ENCODE measurements at places on chromosomes 7 and 10.
A peak's percentile ranks its signal among the peaks of the same experiment; 100 is the strongest.

DNA sequence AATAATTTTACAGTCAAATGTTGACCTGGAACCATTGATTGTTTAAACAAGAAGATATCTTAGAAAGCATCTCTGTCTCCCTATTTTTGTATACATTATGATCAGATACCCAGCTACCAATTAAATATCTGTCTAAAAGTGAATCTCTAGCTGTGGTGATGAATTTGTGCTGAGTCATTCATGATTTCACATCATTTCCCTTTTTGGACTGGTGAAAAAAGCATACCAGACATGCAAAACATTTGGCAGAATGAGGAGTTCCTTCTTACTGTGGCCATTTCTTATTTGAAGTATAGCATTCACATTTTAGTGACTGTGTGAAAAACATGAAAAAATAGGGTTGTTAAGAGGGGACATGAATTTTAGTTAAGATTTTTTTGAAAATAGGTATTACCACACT, 98.0 kb upstream of the GATA3 start:
- DNase-seq: peak; percentile 66

- DNase-seq: no peak
Measured at GRCh38 chr10:93342366-93342765, 139.8 kb downstream of the MYOF start.

- no peak for DNase-seq
Measured at GRCh38 chr10:131819241-131820072, 81.4 kb upstream of the PPP2R2D start.

DNA sequence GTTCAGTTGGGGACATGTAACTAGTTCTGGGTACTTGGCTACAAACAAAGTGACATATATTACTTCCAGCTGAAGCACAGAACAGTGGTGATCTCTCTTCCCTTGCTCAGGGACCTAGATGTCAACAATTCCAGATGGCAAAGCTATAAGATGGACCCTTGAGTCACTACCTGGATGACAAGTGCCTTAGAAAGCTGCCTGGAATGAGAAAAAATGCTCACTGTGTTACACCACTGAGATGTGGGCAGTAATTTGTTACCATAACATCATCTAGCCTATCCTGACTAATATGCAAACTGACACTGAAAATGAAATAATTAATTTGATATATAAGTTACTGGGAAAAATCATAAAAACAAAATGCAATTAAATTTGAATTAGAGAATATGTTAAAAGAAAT, 16.4 kb upstream of the CTTNBP2 start:
- no peak for DNase-seq

- DNase-seq: peak; percentile 66
Measured at GRCh38 chr10:75208181-75208580, 2.4 kb upstream of the VDAC2 start.

DNA sequence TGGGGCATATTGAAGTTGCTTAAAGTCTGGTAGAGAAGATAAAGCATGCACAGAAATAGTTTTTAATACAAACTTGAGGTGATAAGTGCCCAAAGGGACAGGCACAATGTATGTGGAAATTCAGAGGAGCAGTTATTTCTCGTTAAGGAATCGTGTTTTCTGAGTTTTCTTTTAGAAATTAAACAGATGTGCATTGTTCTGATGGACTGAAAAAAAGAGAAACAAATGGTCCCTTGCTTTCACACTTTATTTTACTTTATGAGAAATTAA, 45.6 kb downstream of the CNNM2 start:
- no peak for DNase-seq

DNA sequence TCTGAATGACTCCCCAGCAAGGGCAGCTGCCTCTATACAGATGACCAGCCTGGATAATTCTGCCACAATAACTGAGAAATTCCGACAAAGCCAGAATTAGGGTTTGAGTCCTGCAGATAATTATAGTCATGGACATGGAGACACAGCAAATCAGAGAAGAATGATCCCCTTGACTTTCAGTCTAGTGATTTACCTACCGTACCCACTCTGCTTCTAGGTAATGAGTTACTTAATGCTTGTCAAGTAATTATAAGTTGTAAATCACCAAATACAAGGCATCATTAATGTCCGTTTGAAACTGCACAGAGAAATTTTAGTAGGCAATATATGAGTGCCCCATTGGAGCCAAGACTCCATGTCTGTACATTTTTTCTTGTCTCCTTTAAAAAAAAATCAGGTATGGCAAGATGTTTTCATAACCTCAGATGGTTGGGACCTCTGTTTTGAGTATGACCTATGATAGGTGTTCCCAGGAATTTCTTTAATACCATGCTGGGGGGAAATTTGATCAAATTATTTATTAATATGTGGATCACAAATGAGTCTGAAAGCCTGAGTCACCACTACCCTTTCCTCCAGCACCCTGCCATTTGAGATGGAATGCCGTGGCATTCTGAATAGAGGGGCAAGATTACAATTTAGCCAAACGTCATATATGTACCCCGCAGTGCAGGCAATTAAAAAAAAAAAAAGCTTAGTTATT, 5.5 kb upstream of the ARID5B start:
- DNase-seq: no peak

- no peak for DNase-seq
Measured at GRCh38 chr7:148661471-148661870, 37.2 kb upstream of the CUL1 start.

DNA sequence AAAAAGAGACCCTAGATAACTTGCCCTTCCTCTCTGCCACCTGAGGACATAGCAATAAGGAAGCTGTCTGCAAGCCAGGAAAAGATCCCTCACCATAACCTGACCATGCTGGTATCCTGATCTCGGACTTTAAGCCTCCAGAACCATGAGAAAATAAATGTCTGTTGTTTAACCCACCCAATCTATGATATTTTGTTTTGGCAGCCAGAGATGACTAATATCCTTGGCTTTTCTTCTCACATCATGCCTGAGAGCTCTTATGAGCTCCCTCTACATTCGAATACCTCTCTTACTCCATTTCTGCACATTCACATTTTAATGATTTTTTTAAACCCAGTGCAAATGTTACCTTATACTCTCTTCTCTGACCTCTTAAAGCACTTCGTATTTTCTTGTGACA, 214.0 kb upstream of the CHRM2 start:
- DNase-seq: no peak

- DNase-seq: peak; percentile 100
Measured at GRCh38 chr10:99619851-99620710, at the start of gene SLC25A28. SLC25A28 (minus strand) TSS chr10:99620439; CDS start chr10:99620335, 104 bp downstream.

- DNase-seq: no peak
Measured at GRCh38 chr7:12737836-12738235, 50.4 kb downstream of the ARL4A start.

DNA sequence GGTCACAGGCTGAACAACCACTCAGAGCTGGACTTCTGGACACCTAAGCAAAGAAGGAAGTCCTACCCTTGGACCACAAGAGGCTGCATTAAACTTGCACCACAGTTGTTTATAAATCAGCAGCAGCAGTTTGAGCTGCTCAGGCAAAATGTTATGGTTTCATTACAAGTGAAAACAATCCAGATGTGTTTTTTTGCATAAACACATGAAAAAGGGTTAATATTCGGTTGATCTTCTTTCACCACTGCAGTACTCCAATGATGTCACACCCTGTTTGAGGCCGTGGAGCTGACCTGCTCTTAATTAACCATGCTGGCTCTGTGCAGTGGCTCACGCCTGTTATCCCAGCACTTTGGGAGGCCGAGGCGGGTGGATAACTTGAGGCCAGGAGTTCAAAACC, 490.8 kb upstream of the CELF2 start:
- DNase-seq: no peak

- no peak for DNase-seq
Measured at GRCh38 chr7:97116308-97116707, 1.2 kb upstream of the SDHAF3 start.

DNA sequence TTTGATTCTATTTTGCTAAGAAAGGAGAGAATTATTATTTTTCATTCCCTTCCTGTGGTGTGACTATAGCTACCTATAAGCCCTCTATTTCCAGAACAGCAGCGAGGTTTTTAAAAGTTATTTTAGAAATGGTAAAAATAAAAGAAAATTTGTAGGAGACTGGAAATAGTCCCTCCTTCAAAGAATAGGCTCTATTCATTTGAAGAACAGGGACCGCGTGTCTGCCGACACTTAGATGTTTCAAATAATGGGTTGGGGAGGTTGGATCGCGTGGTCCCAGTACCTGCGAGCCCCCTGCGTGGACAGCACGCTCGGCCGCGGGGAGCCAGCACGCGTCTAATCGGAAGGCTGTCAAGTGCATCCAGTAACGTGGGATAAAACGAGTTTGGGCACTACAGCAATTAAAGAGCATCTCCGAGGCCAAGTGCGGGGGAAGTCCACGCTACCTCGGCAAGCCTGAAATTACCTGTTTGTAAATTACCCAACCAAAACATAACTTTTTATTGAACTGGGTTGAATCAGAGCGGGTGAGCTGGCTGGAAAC, 1.0 kb downstream of the CACNA2D1 start:
- no peak for DNase-seq

DNA sequence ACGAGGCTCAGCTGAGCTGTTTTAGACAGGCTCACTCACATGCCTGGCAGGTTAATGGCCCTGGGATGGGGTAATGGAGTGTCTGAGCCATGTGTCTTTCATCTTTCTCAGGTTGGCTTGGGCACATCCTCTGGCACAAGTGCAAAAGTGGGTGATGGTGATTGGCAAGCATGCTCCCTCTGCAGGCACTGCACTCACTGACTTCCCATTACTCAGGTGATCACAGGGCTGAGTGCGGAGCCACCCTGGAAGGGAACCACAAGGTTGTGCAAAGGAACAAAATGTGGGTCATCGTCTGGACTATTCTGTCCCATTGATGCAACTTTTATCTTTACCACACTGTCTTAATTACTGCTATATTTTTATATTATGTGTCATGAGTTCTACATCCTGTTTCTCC, 244.1 kb upstream of the AKR1E2 start:
- DNase-seq: no peak

DNA sequence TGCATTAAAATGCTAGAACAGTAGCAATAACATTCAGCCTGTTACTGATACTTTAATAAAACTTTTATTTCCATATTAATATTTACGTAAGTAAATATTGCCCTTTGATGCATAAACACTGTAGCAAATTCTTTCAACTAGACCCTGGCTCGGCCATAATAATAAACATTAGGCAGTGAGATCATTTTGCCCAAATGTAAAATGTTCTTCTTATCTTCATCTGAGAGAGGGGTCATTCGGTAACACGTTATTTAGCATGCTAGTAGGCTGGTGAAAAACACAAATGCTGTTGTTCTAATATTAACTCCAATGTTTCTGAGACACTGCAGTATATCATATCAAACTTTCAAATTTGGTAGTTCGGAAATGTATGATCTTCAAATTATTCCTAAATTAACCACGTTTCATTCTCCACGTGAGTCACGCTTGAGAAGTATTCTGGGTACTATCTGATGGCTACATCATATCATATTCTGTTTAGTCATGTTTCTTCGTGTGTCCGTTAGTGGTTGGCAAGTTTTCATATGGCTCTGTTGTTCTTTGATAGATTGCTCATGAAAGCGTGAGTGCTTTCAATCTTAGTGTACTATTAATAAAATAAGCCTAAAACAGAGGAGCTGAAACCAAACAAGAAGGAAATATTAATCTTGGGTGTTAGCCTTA, 145.8 kb downstream of the NSUN6 start:
- peak; percentile 27 for DNase-seq

DNA sequence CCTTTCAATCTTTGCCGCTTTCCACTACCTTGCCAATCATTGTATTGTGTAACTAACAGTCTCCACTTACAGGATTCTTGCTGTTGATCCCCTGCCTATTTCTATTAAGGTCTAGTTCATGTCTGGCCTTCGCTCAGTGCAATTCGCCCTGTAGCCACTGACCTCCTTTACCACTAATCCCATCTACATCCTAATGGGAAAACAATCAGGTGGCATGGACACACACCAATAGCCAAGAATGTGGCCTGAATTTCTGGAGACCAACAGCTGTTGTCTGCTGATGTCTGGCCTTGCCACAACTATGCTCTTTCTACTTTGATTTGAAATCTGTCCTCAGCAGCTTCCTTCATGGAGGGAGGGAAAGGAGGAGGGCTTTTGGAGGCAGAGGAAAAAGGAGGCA, 546.2 kb downstream of the SORCS3 start:
- DNase-seq: no peak

DNA sequence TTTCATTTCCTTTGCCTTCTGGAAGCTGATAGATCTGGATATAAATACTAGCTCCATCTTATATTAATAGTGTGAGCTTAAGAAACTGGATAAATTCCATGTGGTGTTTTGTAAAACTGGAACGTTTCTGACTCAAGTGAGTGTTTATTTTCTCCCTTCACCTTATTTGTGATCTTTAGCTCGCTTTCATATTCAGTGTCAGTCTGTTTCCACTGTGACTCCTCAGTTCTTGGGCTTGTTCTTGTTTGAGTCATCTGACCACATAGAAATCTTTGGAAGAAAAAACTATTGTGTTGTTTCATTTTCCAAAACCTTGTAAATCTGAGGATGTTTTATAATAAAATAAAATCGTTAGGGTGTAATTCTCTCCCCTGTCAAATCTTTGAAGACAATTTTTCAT, 186.4 kb downstream of the POLR1F start:
- DNase-seq: peak; percentile 75

DNA sequence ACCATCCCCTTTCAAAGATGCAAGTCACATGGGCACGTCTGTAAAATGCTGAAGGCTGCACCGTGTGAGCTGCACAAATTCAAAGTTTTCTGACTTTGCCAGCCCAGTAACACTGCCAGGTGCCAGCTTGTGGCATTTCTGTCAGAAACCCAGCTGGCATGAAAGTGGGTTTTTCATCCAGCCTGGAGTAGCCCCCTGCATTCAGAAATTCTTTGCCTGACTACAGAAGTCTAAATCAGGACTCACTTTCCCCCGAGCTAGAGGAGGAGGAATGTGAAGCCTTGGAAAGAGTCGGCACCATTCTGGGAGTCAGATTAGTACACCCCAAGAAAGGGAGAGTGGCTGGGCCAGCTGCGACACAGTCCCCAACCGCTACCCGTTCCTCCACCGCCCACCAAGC, 56.7 kb upstream of the EN2 start:
- DNase-seq: no peak

- DNase-seq: no peak
Measured at GRCh38 chr10:123117644-123118417, 17.9 kb upstream of the HMX3 start.

- no peak for DNase-seq
Measured at GRCh38 chr10:91957091-91957490, 33.5 kb downstream of the BTAF1 start.

DNA sequence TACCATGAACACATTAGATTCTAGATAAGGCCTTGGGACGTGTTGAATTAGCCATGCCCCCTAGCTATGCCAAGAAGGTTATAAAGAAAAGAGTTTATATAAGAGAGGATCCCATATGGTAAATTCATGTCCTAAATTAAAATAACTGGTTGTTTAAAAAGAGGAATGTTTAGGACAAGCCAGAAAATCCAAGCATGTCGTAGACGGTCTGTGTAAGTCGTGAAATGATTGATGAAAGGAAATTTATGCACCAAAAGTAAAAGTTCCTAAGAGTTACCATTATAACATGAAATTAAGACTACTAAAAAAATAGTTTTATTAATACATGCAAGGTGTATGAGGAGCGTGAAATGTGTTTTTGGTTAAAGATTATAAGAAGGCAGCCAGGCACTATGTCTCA, 624.9 kb downstream of the ARL4A start:
- DNase-seq: no peak
